Kidney (tissue), 22 donors: ENCODE measurements at places on chromosomes 5 and 9. TPM values are rescaled to one million over a fixed set of nuclear protein-coding genes. Genes with fewer than 3 reads are reported as not detected.

DNA sequence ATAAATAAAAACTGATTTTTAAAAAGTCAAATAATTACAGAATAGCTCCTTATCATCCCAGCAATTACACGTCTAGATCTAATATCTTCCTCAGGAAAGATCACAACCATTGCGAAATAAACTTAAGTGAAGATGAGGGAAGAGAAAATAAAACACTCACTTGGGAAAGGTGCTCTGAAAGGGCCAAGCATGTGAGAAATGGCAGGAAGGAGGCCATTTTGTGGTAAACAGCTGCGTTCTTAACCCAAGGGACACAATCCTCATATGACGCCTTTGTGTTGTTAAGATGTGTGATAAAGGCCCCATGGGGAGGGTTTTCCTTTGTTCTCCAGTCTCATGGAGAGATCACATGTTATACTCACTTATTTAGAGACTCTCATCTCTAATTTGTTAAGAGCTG lies 32.5 kb downstream of the JAKMIP2 start:
- H3K36me3 ChIP-seq, result no peaks in the 10 kb centered on the region
- H3K27ac ChIP-seq, result no peak overlapping the region
- H3K27me3 ChIP-seq, result no peaks in the 10 kb centered on the region

DNA sequence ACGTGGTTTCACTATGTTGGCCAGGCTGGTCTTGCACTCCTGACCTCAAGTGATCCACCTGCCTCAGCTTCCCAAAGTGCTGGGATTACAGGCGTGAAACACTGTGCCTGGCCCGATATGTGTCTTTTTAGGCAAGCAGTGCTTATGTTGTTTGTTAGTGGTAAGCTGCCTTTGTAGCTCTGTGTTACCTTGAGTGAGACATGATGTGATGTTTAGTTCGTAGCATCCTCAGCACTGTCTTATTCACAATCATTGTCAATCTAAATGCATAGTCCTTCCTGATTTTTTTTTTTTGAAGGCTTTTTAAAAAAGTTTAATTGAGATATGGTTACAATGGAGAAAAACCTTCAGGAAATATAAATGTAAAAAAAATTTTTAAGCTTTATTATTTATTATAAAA lies 45.5 kb downstream of the EXOSC2 start:
- no peaks in the 10 kb centered on the region for H3K27me3 ChIP-seq
- H3K27ac ChIP-seq, result no peak overlapping the region
- no peaks in the 10 kb centered on the region for H3K4me1 ChIP-seq
- H3K4me3 ChIP-seq, result no peak overlapping the region
- no peak for DNase-seq

DNA sequence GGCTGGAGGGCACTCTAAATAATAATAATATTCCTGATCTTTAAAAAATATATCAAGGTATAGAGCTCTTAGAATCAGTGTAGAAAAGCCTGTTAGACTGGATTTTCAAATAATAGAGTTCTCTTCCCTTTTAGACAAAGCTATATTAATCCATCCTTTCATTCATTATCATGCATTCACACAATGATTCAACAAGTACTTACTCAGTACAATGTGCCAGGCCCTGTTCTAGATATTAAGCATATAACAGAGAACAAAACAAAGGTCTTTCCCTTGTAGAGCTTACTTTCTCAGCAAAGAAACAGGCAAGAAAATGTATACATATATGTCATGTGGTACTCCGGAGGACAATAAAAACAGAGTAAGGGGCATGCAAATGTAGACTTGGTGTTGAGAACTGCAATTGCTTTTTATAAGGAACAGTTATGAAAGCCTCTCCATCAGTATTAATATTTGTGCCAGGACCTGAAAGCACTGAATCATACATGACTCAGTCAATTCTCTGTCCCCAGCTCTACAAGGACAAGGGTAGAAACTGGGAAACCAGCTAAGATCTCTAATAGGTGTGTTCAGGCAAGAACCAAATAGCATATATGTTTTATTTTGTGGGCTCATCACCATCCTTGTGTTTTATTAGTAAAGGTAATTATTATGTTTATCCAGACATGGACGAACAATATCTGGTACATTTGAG lies 72.2 kb downstream of the PIP5K1B start:
- DNase-seq, result no peak
- no peak overlapping the region for H3K27ac ChIP-seq
- H3K4me3 ChIP-seq, result no peak overlapping the region
- H3K27me3 ChIP-seq, result no peaks in the 10 kb centered on the region
- H3K36me3 ChIP-seq, result no peaks in the 10 kb centered on the region

Gene IGIP
- total RNA-seq, result 15.5 TPM

GRCh38 chr5:60453186-60453976 lies 246.6 kb downstream of the DEPDC1B start:
- H3K27me3 ChIP-seq, result no peaks in the 10 kb centered on the region
- H3K4me3 ChIP-seq, result no peak overlapping the region
- no peaks in the 10 kb centered on the region for H3K4me1 ChIP-seq
- H3K36me3 ChIP-seq, result no peaks in the 10 kb centered on the region
- DNase-seq, result no peak

GRCh38 chr9:91557327-91557726 lies 133.7 kb upstream of the NFIL3 start:
- H3K27me3 ChIP-seq, result no peaks in the 10 kb centered on the region
- H3K4me3 ChIP-seq, result no peak overlapping the region
- peak; percentile 3 for DNase-seq
- H3K27ac ChIP-seq, result no peak overlapping the region

DNA sequence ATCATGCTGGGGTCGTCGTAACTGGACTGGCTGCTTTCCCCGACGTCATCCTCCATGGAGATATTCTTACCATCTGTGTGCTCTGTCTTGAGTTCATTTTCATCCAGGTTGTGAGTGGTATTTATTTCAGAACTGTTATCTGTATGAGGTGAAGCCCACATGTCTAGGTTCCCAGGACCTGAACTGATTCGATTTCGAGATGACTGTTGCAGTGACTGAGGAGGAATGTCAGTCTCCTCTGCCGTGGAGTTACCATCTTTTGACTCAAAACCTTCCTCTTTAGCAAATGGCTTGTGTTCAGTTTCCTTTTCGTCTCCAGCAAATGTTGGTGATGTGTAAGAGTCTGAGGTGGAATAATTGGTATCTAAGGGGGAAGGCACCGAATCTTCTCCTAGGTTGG lies 55.2 kb upstream of the PCA3 start:
- H3K27me3 ChIP-seq, result no peaks in the 10 kb centered on the region
- no peak for DNase-seq
- no peaks in the 10 kb centered on the region for H3K4me1 ChIP-seq

DNA sequence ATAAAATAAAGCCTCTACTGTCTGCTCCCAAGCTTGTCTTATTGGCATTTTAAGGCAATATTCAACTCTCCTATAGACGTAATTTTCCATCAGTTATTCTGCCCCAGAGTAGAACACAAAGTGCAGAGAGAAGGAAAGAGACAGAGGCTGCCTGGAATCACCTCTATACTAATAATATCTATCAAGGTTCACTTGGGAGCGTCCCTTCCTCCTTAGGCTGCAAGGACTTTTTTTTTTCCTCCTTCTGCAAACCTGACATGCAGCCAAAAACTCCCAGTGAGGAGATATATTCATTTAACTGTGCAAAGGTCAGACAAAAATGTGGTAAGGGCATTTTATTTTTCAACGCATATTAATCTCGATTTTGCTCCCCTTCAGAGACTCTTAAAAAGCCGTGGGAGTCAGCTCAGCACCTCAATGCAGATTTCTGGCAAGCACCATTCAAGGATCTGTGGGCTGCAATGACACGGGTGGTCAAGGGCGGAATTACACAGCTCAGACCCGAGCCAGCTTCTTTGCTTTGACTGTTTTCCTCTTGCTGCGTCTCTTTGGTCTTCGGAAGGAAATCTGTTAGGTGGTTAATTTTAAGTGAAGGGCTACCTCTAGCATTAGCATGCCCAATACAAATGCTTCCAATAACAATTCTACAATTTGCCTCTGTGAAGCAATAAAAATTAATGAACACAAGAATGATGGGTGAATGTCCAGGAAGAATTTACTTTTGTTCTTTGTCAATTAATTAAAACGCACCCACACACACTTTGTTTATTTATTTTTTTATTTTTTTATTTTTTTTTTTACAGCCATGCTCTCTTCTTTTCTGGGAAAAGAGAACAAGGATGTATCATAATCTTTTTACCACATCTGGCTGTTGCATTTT lies 587.7 kb upstream of the GRAMD2B start:
- no peaks in the 10 kb centered on the region for H3K27me3 ChIP-seq
- H3K4me1 ChIP-seq, result no peaks in the 10 kb centered on the region
- no peak overlapping the region for H3K27ac ChIP-seq
- H3K4me3 ChIP-seq, result peak overlapping the region; percentile 21
- peak; percentile 52 for DNase-seq

DNA sequence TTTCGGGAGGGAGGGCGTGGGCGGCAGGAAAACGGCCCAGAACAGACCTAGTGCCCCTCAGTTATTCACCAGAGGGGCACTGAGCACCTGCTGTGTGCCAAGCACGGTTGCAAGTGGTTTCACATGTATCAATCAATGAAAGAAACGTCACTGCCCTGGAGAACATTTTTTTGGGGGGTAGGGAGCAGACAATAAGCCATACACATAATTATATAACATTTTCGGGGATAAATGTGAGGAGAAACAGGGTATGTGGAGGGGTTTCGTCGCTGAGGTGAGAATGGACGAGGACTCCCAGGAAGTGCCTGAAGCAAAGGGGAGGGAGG lies 444 bp upstream of the ZNF354A start:
- no peaks in the 10 kb centered on the region for H3K27me3 ChIP-seq
- H3K27ac ChIP-seq, result no peak overlapping the region
- DNase-seq, result no peak
- H3K36me3 ChIP-seq, result peaks cover 21% of the 10 kb centered on the region
- H3K4me3 ChIP-seq, result no peak overlapping the region
- H3K4me1 ChIP-seq, result no peaks in the 10 kb centered on the region

Gene CCNO
- total RNA-seq, result 5.9 TPM

GRCh38 chr5:26805076-26805475 lies 233.3 kb downstream of the CDH9 start:
- no peaks in the 10 kb centered on the region for H3K27me3 ChIP-seq
- H3K36me3 ChIP-seq, result no peaks in the 10 kb centered on the region
- H3K27ac ChIP-seq, result no peak overlapping the region
- H3K4me3 ChIP-seq, result no peak overlapping the region
- no peak for DNase-seq

GRCh38 chr5:103224118-103224893 lies 34.3 kb upstream of the MACIR start:
- H3K4me1 ChIP-seq, result no peaks in the 10 kb centered on the region
- no peak overlapping the region for H3K27ac ChIP-seq
- peak overlapping the region; percentile 51 for H3K4me3 ChIP-seq
- no peaks in the 10 kb centered on the region for H3K36me3 ChIP-seq
- no peaks in the 10 kb centered on the region for H3K27me3 ChIP-seq
